ENCODE measurements at places on chromosomes 3 and 15.

DNA sequence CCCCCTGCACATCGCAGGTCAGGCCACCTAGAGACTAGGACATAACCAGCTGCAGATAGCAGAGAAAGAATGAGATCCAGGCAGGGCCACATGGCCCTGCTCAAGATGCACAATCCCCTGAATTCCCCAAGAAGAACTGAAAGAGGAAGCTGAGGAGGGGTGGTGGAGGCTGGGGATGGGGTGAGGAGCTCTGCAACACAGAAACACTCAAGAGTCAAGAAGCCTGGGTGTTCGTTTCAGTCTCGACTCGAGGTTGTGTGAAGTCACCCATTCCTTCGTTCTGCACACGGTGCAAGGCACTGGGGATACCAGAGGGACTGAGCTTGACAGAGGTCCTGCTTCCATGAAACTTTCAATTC lies 62.0 kb downstream of the TLE3 start:
- DNase-seq, result no peak

DNA sequence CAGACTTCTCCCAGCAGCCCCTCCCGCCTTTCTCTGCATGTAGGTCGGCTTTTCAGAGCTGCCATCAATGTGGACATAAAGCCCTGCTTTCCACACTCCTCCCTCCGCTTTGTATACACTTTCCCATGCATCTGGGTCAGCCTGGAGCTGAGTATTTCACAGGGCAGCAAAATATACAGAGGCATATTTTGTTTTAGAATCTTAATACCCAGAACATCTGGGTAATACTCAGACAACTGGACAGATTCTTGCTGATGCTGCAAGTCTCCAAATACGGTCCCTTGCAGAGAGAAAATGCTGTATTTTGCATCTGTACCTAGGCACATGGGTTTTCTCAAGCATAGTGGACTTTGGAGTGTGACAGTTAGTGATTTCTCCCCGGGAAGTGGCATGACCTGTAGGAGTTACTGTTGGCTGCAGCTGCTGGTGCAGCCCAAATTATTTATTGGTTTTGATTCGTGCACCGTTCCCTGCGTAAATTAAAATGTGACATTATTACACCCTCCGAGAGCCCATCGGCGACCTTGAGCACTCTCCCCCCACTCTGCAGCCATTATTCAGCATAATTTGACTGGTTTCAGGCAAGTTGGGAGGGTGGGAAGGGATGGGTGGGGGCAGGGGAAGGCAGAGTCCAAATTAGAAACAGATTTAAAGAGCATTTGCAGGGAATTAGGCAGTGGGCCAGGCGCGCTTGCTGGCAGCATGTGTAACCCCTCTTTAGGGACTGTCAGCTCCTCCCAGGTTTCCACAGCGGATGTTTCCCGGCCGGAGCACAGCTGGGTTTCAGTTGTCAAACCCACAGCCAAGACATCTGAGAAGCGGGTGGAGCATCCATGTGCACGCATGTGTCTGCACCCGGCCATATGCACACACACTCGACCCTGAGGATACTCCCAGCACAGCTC lies 100.8 kb downstream of the CPN2 start:
- DNase-seq, result no peak

GRCh38 chr3:39276746-39277145 lies 3.1 kb downstream of the CX3CR1 start:
- no peak for DNase-seq

DNA sequence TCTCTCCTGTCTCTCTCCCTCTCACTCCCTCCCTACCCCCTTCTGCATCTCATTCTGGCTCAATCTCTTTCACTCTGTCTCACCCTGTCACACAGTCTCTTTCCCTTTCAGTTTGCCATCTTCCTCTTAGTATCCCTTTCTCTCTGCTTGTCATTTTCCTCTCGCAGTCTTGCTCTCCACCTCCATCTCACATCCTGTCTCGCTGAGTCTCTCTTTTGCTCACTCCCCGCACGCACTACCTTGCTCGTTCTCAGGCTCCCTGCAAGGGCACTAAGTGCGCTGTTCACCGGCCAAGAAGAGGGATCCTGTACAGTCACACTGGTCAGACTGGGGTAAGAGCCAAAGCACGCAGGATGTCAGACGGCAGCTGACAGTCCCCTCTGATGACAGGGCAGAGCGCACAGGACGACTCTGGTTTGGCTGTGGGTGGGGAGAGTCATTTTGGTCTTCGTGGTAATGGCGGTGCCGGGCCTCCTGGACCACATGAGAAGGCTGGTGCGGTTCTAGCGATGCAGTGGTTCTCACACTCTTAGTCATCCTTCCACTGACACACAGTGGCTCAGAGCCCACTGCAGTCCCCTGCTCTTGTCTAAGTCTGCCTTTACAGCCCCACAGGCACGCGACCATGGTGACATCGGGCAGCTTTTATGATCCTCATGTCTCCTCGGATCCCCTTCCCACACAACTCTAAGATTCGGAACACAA lies 356.8 kb downstream of the FOXP1 start:
- DNase-seq, result peak; percentile 80

DNA sequence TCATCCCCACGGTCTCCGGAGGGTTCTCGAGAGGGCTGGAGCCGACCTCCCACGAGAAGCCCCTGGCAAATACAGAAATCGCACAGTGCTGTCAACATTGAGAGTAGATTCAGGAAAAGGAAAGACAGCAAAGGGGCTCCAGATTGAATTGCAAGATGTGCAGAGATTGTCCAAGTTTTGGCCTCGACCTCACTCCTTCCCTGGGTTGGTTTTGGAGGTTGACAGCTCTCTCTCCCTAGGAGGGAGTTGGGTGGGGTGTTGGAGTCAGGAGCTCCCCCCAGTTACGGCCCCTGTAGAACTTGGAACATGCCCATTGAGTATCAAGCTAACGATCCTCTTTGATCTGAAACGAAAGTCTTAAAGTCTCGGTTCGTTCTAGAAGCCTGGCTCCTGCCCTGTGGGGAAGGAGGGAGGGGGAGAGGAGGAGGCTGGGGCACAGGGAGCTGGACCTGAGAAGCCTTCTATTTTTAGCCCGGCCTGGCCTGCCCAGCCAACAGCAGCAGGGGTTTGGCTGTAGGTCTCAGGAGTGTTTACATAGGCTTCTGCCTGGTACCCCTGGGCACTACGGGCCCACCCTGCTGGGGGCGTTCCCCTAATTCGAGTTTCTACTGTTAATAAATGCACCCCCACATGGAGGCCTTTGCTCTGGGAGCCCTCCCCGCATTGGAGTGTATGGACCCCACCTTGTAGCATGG lies 672 bp upstream of the KY start:
- DNase-seq, result no peak

DNA sequence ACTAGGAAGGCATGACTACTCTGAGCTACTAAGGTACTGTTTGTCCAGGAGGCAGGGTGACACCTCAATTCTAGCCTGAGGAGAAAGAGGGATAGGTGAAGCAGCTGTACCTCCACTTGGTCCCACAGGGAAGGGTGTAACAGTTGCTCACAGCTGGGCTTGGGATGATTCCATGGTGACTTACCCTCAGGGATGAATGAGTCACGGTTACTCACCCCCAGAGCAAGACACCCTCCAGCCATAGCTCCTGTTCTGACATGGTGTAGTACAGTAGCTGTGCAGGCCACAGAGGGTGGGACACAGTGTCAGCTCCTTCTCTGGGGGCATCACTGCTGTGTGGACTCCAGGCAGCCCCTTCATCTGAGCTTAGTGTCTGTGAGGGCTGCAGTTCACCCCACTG lies 868.6 kb upstream of the SEMA6D start:
- no peak for DNase-seq

GRCh38 chr15:40594429-40594836 lies 384 bp downstream of the KNL1 start:
- peak; percentile 21 for DNase-seq

GRCh38 chr3:158683230-158683962 lies 10.9 kb upstream of the LXN start:
- no peak for DNase-seq

- DNase-seq, result no peak
Measured at GRCh38 chr3:141348837-141349236, 19.5 kb upstream of the ZBTB38 start.

GRCh38 chr3:103218793-103219192 lies 784.0 kb downstream of the ZPLD1 start:
- no peak for DNase-seq

GRCh38 chr15:60346653-60347052 lies 51.1 kb downstream of the ANXA2 start:
- DNase-seq, result no peak

DNA sequence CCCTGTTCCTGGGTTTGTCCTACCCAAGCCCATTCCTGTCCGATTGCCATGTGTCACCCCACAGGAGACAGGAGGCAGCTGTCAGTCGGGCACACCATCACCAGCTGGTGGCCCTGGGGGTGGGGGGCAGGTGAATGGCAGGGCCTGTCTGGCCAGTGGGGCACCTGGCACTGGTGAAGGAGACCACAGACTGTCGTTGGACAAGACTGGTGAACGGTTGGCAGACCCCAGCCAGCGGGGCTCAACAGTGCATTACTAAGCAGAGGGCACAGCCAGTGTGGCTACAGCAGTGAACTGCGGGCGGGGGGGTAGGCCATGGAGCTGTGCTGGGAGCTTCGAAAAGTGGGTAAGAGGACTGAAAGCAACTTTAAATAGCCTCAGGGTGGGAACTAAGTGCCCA lies 2.1 kb downstream of the SEMA7A start:
- DNase-seq, result no peak

All from activated CD4-positive, CD25-positive, alpha-beta regulatory T cell (primary cell).